ENCODE measurements at places on chromosomes 2 and 18.
A peak's percentile ranks its signal among the peaks of the same experiment; 100 is the strongest.

GRCh38 chr2:15069149-15069548, 436.6 kb downstream of the LRATD1 start:
- DNase-seq: no peak

DNA sequence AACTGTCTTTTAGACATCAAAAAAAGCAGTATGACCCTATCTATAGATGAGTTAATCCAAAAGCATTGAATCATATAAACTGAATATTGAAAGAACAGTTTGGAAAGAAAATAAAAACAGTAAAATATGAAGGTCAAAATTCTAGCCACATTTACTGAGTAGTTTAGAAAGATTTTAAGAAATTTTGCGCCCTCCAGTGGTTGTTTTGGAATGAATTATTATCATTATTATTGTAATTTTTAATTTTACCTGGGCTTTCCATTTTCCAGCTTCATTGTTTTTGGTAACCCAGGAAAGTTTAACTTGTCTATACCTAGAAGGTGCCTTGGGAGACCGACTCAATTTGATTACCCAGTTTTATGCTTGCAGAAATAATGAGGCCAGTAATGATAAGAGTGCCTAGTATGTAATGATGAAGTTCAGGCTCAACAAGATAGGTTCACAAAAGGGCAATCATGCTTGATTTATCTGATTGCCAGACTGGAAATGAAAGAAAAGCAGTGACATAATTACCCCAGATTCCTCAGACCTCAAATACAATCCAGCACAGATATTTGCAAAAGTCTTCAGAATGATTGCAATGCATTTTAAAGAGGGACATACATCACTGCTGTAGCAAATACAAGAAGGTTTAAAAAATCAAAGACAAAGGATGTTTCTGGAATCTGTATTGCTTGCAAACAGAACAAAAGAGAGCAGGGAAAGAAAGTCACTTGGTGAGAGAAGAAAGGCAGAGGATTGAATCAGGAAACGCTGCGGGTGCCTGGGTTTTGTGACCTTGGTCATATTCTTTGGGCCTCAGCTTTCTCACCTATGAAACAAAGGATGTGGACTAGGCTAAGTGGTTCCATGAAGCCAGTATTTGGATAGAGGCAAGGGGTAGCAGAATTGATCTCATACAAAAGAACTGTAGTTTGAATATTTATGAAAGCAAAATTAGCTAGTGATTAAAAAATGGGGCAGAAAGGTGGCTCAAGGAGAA, 153.8 kb downstream of the MAP2 start:
- no peak for DNase-seq

DNA sequence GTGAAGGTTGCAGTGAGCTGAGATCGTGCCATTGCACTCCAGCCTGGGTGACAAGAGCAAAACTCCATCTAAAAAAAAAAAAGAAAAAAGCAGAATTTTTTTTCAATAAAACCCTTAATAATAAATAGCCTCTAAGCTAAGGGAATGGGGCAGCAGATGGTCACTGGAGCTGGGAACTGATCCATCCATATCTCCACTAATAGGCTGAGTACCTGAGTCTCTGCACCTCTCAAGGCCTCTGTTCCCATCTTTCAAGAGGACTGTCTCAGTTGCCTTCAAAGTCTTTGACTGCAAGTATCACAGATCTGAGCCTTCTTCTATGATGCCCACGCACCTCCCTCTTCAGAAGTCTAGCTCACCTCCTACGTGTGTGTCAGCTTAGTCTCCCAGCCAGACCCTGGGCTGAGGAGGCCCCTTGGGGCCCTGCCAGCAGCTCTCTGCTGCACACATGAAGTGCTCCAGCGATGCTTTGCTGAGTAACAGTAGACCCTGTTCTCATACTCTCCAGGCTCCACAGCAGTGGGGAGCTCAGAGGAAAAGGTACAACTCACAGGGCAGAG, 32.9 kb downstream of the ST8SIA5 start:
- no peak for DNase-seq

- no peak for DNase-seq
Measured at GRCh38 chr2:215799194-215799593, 214.2 kb downstream of the MREG start.

- no peak for DNase-seq
Measured at GRCh38 chr18:28768791-28769768, 592.1 kb upstream of the CDH2 start.

GRCh38 chr2:144596073-144596871, 76.4 kb upstream of the ZEB2 start:
- DNase-seq: no peak

- no peak for DNase-seq
Measured at GRCh38 chr18:58958628-58959027, 94.0 kb downstream of the ZNF532 start.

- no peak for DNase-seq
Measured at GRCh38 chr2:152729844-152730243, 11.4 kb downstream of the ARL6IP6 start.

- DNase-seq: no peak
Measured at GRCh38 chr2:240494194-240494793, 58.8 kb downstream of the GPC1 start.

DNA sequence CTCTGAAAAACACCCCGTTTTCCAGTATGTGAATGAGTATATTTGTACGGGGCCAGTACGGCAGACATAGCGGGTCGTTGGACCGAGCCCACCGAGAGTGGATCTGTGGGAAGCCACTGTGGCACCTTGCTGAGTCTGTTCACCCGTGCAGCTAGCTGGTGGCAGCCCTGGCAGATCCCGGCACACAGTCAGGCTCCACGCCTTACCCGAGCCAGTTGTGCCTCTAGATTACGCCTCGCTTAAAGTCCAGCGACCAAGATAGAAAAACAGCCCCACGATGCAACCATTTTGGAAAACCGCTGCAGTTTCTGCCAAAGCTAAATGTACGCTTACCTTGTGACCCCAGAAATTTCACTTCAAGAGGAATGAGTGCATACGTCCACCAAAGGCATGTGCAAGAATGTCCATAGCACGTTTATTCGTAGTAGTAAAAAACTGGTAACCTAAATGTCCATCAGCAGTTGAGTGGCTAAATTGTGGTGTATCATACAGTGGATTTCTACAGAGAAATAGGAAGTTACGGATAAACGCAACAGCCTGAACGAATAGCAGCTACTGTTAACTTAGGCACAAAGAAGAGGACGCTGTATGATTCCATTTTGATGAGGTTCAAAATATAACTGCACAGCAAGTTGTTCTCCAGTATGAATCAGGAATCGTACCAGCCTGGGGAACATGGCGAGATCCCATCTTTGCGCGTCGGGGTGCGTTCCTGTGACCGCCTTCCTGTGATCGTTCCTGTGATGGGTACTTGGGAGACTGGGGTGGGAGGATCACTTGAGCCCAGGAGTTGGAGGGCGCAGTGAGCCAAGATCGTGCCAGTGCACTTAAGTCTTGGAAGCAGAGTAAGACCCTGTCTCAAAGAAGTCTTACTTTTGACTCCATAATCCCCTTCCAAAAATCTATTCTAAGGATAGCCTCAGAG, 688 bp upstream of the WDR33 start:
- peak; percentile 26 for DNase-seq

DNA sequence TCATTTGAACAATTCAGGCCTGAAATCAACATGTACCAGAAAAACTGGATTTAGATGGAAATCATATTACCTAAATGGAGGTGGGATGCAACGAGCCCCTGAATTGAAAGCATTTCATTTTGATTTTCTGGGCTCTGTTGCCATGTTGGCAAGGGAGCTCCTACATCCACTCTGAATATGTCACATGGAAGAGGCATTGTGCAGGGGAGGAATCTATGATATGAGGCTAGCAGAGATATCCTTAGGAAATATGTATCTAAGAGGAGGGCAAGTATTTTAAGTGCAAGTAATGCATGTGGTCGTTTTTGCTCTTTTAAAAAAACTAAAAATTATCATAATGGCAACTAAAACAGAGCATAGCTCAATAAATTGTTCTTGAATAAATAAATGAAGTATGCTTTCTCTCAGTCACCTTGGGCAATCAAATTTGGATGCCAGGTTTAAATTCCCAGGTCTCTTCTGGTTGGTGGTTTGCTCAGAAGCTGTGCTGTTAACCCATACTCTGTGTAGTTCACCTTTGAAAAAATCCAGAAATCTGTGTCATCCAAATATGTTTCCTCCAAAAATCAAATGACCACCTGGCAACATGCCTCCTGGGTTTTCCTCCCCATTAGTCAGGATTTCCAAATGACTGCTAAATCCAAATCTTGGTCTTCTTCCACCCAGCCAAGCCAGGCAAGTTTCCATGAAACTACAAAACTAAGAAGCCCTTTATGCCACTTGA, 6.5 kb upstream of the LGALSL start:
- no peak for DNase-seq

DNA sequence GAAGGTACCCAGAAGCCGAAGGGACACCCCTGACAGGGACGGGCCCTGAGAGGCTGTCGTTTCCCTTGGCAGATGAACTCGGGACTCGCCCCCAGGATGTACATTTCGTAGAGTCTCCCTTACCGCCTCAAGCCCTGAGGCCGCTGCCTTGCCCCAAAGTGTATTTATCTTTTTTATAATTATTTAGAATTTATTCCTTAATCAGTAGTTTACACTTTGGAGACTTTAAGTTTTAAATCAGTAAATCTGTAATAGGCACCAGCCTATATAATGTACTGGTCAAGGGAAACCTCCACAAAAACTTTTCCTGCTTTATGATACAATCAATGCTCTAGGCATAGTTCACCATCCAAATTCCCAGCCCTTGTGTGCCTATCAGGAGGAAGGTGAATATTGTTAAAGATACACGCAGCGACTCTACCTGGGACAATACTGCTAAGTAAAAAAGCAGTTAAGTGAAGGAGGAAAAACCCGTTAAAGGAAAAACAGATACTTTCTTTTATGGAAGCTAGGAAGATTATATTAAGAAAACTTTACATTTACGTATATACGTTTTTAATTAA, 848 bp downstream of the VRK2 start:
- no peak for DNase-seq

GRCh38 chr18:56873441-56874140, 222.4 kb downstream of the WDR7 start:
- DNase-seq: peak; percentile 27
